NCI-H187 treated with DMSO at 0.1 percent for 48 hours (cell line): ENCODE measurements at places on chromosomes 3 and 15.

- DNase-seq = no peak
Observed at GRCh38 chr3:111917300-111917699, 58.2 kb downstream of the PHLDB2 start.

- DNase-seq = no peak
Observed at GRCh38 chr3:151581035-151581434, 120.2 kb upstream of the IGSF10 start.

DNA sequence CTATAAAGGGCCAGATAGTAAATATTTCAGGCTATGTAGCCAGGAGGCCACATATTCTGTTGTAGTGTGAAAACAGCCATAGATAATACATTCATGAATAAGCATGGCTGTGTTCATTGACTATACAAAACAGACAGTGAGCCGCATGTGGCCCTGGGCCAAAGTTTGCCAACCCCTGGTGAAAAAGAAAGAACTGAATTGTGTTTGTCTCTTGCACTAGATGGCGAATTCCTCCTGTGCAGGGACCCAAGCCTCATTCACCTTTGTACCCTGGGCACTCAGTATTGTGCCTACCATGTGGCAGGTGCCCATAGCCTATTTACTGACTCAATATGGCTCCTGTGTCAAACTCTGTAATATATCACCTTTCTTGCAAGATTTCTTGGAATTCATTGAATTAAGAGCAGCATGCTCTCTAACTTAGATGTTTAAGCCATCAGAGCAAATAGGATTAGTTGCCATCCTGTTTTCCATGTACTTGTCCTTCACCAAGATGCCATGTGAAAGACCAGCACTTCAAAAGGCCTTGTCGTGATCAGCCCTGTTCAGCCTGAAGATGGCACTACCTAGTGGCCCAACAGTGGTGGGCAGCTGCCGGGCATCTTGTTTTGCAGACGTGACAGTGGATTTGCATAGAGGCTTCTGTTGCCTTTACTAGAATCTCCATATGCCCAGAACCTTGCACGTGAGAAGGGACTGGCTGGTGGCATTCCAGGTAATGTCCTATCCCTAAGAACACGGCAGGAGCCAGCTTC, 50.9 kb upstream of the CMTM7 start:
- DNase-seq = no peak

GRCh38 chr3:25527336-25527735, 99.3 kb downstream of the RARB start:
- DNase-seq = no peak

DNA sequence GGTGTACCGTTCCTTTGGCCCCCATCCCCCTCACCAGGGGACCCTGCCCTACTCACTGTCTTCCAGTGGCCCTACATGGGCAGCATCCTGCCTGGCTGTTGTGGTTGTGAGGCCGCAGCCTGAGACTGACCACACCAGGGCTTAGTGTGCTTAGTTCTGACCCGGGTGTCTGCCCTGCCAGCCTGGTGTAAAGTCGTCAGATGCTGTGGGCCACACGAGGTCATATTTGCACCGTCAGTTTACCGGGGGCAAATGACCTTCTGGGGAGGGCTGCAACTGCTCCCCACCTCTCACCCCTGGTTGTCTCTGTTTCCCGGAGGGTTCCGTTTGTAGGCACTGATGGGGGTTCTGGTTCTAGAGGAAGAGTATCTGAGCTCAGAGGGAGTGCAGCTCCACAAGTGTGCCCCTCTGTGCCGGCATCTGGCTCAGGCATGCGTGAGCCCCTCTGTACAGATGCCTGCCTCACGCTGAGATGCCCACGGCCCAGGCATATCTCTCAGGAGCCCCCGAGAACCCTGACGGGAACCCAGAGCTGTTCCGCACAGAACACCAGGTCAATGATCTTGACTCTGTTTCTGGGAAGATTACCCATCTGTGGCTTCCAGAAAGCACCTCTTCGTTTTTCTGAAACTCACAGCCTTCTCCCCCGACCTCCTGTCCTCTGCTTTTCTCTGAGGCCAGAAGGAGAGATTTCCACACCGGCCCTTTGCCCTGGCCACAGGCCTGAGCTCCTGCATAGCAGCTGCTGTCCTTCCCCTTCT, 19.2 kb downstream of the KLF13 start:
- DNase-seq = no peak

DNA sequence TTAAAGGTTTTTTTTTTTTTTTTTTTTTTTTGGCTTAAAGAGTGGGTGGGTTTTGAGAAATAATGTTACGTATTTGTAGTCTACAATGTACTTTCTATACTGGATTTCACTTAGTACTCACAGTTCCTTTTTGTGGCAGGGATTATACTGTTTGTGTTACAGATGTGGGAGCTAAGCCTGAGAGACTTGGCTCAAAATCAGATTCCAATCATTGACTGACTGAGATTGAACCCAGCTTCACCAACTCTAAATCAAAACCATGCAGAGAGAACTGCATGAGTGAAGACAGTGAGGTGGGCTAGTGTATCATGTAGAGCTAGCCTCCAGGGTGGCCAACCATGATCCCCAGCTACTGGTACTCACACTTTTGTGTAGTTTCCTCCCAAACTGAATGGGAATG, 68.0 kb downstream of the TMEM108 start:
- no peak for DNase-seq

- no peak for DNase-seq
Observed at GRCh38 chr15:72166716-72167417, 30.7 kb downstream of the GRAMD2A start.

GRCh38 chr15:66505818-66506217, 692 bp downstream of the ZWILCH start:
- DNase-seq = no peak

- DNase-seq = no peak
Observed at GRCh38 chr3:149970716-149971402, at the start of gene PFN2. Gene PFN2 (minus strand): TSS chr3:149970895. CDS start chr3:149970856, 39 bp downstream.

- no peak for DNase-seq
Observed at GRCh38 chr15:70480196-70480856, 283.0 kb downstream of the UACA start.

GRCh38 chr3:176590722-176591121, 606.6 kb downstream of the TBL1XR1 start:
- DNase-seq = no peak

- no peak for DNase-seq
Observed at GRCh38 chr3:142931222-142931621, 32.3 kb downstream of the PAQR9 start.

- DNase-seq = no peak
Observed at GRCh38 chr15:74920456-74920855, 13.8 kb upstream of the FAM219B start.

GRCh38 chr3:196072313-196072712, 9.6 kb downstream of the TFRC start:
- DNase-seq = no peak

GRCh38 chr3:61223451-61223850, 27.8 kb downstream of the FHIT start:
- DNase-seq = no peak

DNA sequence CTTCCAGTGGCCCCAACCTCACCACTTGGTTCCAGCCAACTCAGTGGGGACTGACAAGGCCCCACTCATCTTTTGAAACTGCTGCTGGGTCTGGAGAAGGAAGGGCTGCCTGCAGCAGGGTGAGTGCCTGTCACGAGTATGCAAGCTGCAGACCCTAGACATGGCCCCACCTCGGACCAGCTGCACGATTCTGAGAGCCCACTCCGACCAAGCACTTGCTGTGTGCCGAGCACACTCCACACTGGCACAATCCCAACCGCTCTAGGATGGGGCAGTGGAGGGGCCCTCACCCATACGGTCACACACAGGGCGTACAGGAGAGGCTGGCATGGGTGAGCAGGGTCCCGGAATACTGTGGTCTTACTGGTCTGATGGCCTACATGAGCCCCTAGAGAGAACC, 8.0 kb upstream of the PLXND1 start:
- DNase-seq = no peak

- no peak for DNase-seq
Observed at GRCh38 chr15:40323953-40324937, 753 bp downstream of the INAFM2 start.

GRCh38 chr15:99157456-99157855, 52.6 kb downstream of the SYNM start:
- no peak for DNase-seq

DNA sequence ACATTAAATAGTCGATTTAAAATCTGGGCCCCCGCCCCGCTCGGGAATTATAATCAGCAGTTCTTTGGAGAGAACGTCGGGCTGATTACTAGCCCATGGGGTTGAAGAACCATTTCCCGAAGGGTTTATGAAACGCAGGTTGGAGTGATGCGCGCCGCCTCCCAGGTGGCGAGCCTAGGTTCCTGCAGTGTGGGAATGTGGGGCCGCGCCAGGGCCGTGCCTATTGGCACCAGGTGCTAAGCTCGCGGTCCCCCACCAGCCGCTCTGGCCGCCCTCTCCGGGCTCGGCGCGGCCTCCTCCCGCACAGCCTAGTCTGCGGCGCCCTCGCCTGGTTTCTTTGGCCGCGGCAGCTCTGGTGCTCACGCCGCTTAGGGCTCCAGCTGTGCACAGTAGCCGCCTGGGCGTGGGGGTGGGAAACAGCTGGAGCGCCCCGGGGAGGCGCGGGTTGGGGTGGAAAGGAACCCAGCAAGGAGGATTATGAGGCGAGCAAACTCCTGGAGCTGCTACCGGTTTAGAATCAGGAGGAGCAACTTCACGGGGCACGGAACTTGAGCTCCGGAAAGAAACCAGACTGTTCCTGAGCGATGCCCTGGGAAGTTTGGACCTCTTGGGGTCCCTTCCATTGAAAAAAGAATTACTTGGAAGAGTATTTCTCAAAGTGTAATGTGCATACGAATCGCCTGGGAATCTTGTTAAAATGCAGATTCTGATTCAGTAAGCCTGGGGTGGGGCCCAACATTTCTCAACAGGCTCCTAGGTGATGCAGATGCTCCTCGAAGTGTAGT, 5.6 kb upstream of the MECOM start:
- DNase-seq = no peak
